Neural cell (in vitro differentiated cells): ENCODE measurements at places on chromosomes 5 and 9. TPM values are rescaled to one million over a fixed set of nuclear protein-coding genes. Genes with fewer than 3 reads are reported as not detected.

Gene FCN2
- not detected in 2 replicates for polyA plus RNA-seq

Gene SPATA31E1
- polyA plus RNA-seq: not detected in 2 replicates

Gene APBA1
- polyA plus RNA-seq: 10.9 and 13.4 TPM in 2 replicates

Gene DOK3
- 5.1 and 5.5 TPM in 2 replicates for polyA plus RNA-seq

Gene ARL14EPL
- polyA plus RNA-seq: 0.24 TPM in 1 of 2 replicates, not detected in the other

Gene SHLD3
- 20.9 and 26.8 TPM in 2 replicates for polyA plus RNA-seq

Gene SLC25A2
- polyA plus RNA-seq: not detected in 2 replicates

Gene MYMK
- not detected in 2 replicates for polyA plus RNA-seq

Gene SH3TC2
- not detected in 2 replicates for polyA plus RNA-seq

Gene PHF19
- polyA plus RNA-seq: 3.0 and 4.9 TPM in 2 replicates

Gene PRDM9
- polyA plus RNA-seq: not detected in 2 replicates

Gene TMEM245
- 30.2 and 32.1 TPM in 2 replicates for polyA plus RNA-seq

Gene WNT8A
- 0.26 and 0.60 TPM in 2 replicates for polyA plus RNA-seq

Gene TMEM215
- not detected in 2 replicates for polyA plus RNA-seq

Gene ARSI
- polyA plus RNA-seq: not detected in 2 replicates

Gene RBM22
- polyA plus RNA-seq: 65.9 and 67.9 TPM in 2 replicates

Gene EGFL7
- 8.2 and 12.5 TPM in 2 replicates for polyA plus RNA-seq

Gene FGD3
- polyA plus RNA-seq: 8.3 and 9.3 TPM in 2 replicates

Gene FEM1C
- polyA plus RNA-seq: 15.1 and 16.4 TPM in 2 replicates

Gene BAAT
- polyA plus RNA-seq: 0.44 and 0.61 TPM in 2 replicates

Gene FCHSD1
- 3.9 and 5.4 TPM in 2 replicates for polyA plus RNA-seq

Gene CDH6
- 2.1 and 2.3 TPM in 2 replicates for polyA plus RNA-seq

Gene SNCB
- polyA plus RNA-seq: 10.1 and 12.5 TPM in 2 replicates

Gene C6
- 1.1 and 2.6 TPM in 2 replicates for polyA plus RNA-seq

Gene INSL4
- polyA plus RNA-seq: not detected in 2 replicates

Gene CLPTM1L
- 61.6 and 78.9 TPM in 2 replicates for polyA plus RNA-seq

Gene CDH12
- 2.1 and 2.3 TPM in 2 replicates for polyA plus RNA-seq

Gene EIF4E1B
- 0.82 TPM in 1 of 2 replicates, not detected in the other for polyA plus RNA-seq

Gene HK3
- polyA plus RNA-seq: 0.62 and 7.8 TPM in 2 replicates

Gene FOXI1
- not detected in 2 replicates for polyA plus RNA-seq

Gene NPR3
- 1.5 and 1.6 TPM in 2 replicates for polyA plus RNA-seq
